ENCODE measurements at places on chromosomes 5 and 9. TPM values are rescaled to one million over a fixed set of nuclear protein-coding genes. Genes with fewer than 3 reads are reported as not detected.
A peak's percentile ranks its signal among the peaks of the same experiment; 100 is the strongest.

Gene SLC9A3
- 0.83 TPM for total RNA-seq

DNA sequence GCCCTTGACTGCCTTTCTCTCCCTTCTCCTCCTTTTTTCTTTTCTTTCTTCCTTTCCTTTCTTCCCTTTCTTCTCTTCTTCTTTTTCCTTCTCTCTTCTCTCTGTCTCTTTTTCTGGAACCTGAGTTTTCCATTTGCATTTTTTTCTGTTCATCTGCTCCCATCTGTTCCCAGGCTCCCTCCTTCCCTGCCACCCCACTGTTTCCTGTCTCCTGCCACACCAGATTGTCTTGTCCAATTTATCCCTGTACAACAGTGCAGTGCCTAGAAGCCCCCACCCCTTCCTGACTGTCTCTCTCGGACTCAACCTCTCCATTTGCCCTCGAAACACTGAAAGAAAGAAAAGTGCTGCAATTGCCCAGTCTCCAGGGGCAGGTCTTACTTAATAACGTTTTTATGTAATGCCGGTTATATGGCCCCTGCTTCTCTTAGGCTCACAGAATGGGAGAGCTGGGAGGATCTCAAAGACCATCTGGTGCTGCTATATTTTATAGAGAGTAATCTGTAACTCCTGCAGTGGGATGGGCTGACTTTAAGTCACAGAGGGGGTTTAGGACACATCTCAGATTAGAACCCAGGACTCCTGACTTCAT lies 101.4 kb downstream of the RALGPS1 start:
- H3K27me3 ChIP-seq, result no peaks in the 10 kb centered on the region
- no peak for DNase-seq

Gene PCDHGC5
- total RNA-seq, result 2.1 TPM

- H3K27ac ChIP-seq, result no peak overlapping the region
- peaks cover 12% of the 10 kb centered on the region for H3K4me1 ChIP-seq
- no peaks in the 10 kb centered on the region for H3K27me3 ChIP-seq
- peaks cover 28% of the 10 kb centered on the region for H3K36me3 ChIP-seq
- H3K4me3 ChIP-seq, result no peak overlapping the region
- no peak for DNase-seq
Measured at GRCh38 chr9:130432796-130433167, 12.0 kb upstream of the ASS1 start.

DNA sequence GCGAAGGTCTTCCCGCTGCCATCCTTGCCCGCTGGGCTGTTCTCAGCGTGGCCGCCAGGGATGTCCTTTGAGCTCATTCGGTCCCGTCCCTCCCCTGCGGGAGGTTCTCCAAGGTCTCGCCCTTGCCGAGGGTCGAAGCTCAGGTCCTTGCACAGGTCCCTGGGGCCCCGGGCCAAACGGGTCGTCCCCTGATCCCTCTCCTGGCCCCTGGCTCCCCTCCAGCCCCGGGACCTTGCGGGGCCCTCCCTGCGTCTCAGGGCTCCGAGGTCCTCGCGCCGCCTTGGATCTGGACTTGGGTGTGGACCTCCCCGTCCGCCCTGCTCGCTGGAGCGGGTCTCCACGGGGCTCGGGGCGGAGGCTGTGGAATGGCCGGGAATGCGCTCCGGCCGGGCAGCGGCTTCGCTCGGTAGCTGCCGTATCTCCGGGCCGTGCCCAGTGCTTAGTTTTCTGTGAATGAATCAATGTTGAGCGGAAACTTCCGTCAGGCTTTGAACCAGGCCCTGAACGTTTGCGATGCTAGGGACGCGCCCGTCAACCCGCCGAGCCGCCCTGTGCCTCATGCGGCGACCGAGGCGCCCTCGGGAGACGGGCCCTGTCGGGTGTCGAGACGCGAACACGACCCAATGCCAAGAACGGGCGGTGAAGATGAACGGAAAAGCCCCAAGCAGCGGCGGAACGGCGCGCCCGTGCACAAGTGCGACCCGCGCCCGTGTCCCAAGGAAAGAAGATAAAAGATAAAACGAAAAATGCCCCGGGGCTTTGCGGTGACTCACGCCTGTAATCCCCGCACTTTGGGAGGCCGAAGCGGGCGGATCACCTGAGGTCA lies 780 bp downstream of the RNU6ATAC start:
- no peaks in the 10 kb centered on the region for H3K27me3 ChIP-seq
- DNase-seq, result peak; percentile 88
- no peak overlapping the region for H3K27ac ChIP-seq
- no peak overlapping the region for H3K4me3 ChIP-seq
- H3K4me1 ChIP-seq, result no peaks in the 10 kb centered on the region
- peaks cover 5% of the 10 kb centered on the region for H3K36me3 ChIP-seq

GRCh38 chr5:17289681-17290539 lies 72.5 kb downstream of the BASP1 start:
- no peak overlapping the region for H3K4me3 ChIP-seq
- H3K27me3 ChIP-seq, result no peaks in the 10 kb centered on the region
- no peaks in the 10 kb centered on the region for H3K36me3 ChIP-seq
- no peak for DNase-seq
- H3K4me1 ChIP-seq, result no peaks in the 10 kb centered on the region
- H3K27ac ChIP-seq, result no peak overlapping the region

DNA sequence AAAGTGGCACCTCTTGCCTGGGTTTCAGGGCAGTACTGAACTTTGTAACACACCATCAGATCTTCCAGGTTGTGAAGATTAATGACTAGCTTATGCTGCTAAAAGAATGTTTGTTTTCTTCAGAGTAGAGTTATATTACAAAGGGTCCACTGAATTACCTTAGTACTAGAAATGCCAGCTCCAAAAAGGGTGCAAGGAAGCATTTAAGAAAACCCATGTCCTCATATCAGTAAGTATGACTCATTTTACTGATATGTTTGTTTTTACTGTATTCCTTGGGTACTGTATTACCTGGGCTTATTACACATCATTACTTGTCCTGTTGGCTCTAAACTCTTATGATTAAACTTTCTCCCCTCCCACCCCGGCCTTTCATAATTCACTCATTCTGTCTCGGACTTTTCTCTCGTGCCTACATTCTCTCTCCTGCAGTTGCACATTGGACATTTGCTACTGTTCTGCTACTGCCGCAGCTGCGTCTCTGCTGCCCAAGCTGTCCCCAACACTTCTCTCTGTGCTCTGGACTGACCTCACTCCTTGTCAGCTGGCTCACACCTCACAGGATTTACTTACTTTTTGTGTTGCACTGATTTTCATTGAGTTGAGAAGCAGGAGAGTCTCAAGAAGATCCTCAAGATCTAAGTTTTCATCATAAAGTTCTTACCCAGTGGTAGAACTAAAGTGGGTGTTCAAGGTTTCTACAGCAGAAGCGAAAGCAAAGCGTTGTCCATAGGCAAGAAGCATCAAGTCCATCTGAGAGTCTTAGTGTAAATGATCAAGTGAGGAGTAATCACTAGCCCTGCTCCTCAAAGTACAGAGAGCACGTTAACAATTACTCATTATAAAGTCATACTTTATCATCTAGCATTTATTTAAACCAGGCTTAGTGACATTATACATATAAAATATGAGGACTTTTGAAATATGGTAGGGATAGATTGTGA lies 53.2 kb upstream of the C9orf72 start:
- no peak overlapping the region for H3K4me3 ChIP-seq
- peak overlapping the region; percentile 59 for H3K27ac ChIP-seq
- no peak for DNase-seq
- H3K27me3 ChIP-seq, result no peaks in the 10 kb centered on the region
- H3K4me1 ChIP-seq, result peaks cover 5% of the 10 kb centered on the region

All from sigmoid colon (tissue), 7 donors.